ENCODE measurements at places on chromosomes 6 and 20. TPM values are rescaled to one million over a fixed set of nuclear protein-coding genes. Genes with fewer than 3 reads are reported as not detected.

The ABT1 gene
- total RNA-seq, result 14.6 TPM

The PRPH2 gene
- total RNA-seq, result 2.2 TPM

The ZKSCAN8 gene
- 31.2 TPM for total RNA-seq

The CD40 gene
- total RNA-seq, result 10.5 TPM

The NKX2-2 gene
- not detected for total RNA-seq

The ECT2L gene
- total RNA-seq, result not detected

The NRSN2 gene
- 43.4 TPM for total RNA-seq

The SMLR1 gene
- not detected for total RNA-seq

The GPLD1 gene
- total RNA-seq, result not detected

The UNC5CL gene
- total RNA-seq, result 0.12 TPM

The ME1 gene
- total RNA-seq, result 28.7 TPM

The TGM2 gene
- 26.8 TPM for total RNA-seq

The RGS17 gene
- total RNA-seq, result 2.6 TPM

The HLA-DRA gene
- 0.85 TPM for total RNA-seq

The HMGCLL1 gene
- total RNA-seq, result 0.24 TPM

The CST7 gene
- total RNA-seq, result not detected

The IL17F gene
- not detected for total RNA-seq

The MED20 gene
- 34.7 TPM for total RNA-seq

The BPIFB2 gene
- not detected for total RNA-seq

The DACT2 gene
- total RNA-seq, result not detected

The NKX2-4 gene
- not detected for total RNA-seq

The NHLRC1 gene
- total RNA-seq, result 4.1 TPM

The IFNGR1 gene
- 70.3 TPM for total RNA-seq

The DDR1 gene
- 13.8 TPM for total RNA-seq

The SLC17A1 gene
- not detected for total RNA-seq

The SLA2 gene
- under 0.01 TPM for total RNA-seq

The SLC22A7 gene
- not detected for total RNA-seq

The CLDN20 gene
- not detected for total RNA-seq

The WFDC10B gene
- 0.32 TPM for total RNA-seq

The VIP gene
- total RNA-seq, result not detected

Data from hair follicle dermal papilla cell (primary cell).